ENCODE measurements at places on chromosomes 13 and 19. TPM values are rescaled to one million over a fixed set of nuclear protein-coding genes. Genes with fewer than 3 reads are reported as not detected.

DNA sequence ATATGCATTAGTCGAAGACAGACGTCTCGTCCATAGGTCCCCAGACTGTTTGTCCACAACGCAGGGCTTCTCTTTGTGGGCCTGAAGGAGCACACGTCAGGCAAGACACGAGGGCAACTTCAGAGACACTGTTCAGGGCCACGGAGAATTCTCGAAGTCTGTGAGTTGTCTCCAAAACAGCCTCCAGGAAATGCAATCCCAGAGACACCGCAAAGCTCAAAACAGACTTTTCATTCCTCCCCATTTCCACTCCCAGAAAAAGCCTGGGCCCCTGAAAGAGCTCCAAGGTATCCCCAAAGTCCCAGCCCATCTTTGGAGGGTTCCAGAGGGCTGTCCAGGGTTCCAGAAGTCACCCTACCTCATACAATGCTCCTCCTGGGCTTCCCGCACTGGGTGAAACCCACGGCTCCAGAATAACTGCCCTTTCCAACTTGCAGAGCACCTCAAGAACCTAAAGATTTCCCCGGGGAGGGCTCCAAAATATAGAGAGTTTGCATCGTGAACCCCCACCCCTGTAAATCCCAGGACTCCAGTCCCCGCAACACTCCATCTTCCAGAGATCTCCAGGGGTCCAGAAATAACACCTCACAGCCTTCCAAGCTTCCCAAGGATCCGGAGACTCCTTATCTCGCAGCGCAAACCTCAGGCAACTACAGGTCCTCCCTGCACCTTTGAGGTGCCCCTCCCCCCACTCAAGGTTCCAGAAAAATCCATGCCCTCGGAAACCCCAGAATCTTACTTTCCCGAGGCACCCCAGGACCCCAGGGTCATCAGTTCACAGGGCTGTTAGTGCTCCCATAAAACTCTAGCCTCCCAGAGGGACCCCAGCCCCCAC, 687 bp upstream of the FTL start:
- DNase-seq, result peak; percentile 92

- DNase-seq, result no peak
Measured at GRCh38 chr19:47280183-47280797, 5.6 kb downstream of the INAFM1 start.

ERICH6B gene
- total RNA-seq, result not detected

DNA sequence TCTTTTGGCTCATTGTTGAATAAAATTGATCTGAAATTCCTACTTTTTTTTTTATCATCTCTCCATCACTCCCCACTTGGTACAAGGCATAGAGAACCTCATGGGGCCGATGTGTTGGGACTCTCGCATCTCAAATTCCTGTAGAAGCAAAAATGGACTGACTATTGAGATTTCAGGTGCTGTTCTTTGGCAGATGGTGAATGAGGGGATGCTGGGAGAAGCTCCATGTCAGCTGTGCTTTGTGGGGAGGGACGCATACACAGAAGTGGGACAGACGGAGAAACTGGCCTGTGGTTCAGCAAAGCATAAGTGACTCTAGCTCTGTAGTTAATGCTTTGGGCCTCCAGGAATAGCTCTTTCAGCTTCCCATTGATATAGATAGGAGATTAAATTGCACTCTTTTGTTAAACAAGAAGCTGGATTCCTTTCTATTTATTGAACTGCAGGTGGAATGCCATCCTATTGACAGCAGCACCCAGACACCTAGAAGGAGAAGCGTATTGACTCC, 194.5 kb upstream of the RNF113B start:
- DNase-seq, result no peak

DNA sequence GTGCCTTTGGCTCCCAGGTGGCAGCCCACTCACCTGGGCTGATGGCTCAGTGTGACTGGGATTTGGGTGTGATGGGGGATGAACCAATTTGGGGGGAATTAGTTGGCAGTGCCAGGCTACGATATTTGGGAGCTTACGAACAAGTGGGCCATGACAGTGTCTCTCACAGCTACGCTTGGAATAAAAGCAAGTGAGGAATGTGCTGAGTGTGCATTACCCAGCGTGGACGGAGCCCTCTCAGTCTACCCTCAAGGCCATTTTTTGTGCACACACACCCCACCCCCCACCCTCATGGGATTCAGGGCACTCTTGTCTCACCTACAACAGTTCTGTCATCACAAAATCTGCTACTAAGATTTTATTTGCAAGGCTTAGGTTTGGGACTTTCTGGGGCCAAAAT, 329.1 kb downstream of the NDFIP2 start:
- no peak for DNase-seq

DNA sequence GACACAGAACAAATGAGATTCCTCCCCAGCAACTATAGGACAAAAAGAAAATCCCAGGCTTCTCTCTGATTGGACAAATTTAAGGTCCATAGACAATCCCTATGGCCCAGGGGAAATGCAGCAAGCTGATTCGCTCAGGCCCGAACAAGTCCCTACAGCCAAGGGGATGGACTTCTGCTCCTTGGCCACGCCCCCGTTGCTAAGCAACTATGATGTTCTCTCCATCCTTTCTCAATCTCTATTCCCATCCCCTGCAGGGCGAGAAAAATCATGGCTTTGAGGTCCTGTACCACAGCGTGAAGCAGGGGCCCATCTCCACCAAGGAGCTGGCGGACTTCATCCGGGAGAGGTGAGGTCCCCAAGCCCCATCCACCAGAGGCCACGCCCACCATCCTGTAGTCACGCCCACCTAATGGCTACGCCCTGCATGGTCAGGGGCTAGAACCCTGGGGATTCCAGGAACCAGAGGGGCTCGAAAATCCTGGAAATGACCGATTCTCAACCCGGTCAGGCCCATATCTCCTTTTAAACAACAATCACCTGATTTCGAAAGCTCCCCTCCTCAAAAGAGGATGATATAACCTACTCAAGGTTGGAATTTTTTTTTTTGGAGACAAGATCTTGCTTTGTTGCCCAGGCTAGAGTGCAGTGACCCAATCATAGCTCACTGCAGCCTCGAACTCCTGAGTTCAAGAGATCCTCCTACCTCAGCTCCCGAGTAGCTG, 11.4 kb downstream of the FCHO1 start:
- peak; percentile 79 for DNase-seq

GRCh38 chr13:27918041-27918917, 1.5 kb upstream of the PDX1 start:
- DNase-seq, result peak; percentile 68

SHISA2 gene
- 4.3 TPM for total RNA-seq

DNA sequence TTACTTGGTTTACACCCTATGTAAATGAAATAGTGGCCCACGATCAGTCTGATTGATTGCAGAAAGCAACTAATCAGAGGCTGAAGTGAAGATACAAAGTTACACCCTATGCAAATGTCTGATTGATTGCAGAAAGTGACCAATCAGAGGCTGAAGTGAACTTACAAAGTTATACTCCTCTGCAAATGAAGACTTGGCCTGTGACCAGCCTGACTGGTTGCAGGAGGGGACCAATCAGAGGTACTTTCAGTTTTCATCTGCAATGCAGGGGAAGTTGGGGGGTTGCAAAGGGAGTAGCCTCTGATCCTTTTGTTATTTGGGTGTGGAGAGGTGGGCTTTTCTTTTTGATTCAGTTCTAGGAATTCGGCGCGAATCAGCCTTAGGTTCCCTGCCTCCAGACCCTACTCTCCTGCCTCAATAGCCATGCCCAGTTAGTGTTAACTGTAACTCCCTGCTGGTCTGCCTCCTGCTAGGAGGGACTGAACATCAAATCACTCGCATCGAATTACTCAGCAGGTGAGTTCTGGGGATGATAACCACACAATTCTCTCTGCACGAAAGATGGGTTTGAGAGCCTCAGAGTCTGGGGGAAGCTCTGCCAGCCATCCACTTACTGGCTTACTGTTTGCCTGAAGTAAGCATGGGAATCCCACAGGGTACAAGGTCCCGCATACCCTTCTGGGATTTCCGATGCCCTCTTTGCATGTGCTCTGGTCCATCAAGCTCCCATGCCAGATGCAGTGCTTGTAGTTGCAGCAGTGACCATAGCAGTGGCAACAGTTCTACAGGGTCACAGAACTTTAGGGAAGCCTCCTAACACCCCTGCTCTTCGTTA, 7.5 kb downstream of the ARL11 start:
- DNase-seq, result no peak

- DNase-seq, result no peak
Measured at GRCh38 chr13:106324444-106324843, 211.0 kb downstream of the EFNB2 start.

ZNF570 gene
- 12.4 TPM for total RNA-seq

GRCh38 chr13:98506322-98506721, 70.6 kb downstream of the STK24 start:
- DNase-seq, result no peak

DNA sequence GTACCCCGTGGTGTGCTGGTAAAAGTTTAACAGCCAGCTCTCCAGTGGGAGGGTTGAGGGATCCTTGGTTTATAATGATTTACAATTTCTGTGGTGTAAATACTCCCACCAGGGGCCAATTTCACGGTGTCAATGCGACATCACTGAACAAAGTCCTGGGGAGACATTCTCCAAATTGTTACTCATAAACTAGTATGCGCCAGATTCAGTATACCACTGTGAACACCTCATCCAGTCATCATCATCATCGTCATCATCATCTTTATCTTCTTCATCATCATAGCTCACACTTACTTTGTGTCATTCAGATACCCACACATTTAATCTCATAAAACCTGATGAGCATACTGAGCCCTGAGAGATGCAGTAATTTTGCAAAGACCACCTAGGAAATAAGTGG, 17.2 kb upstream of the TNFSF14 start:
- no peak for DNase-seq

SIAH3 gene
- not detected for total RNA-seq

Measured in osteoblast (primary cell).